ENCODE measurements at places on chromosomes 2 and 18. TPM values are rescaled to one million over a fixed set of nuclear protein-coding genes. Genes with fewer than 3 reads are reported as not detected.

DNA sequence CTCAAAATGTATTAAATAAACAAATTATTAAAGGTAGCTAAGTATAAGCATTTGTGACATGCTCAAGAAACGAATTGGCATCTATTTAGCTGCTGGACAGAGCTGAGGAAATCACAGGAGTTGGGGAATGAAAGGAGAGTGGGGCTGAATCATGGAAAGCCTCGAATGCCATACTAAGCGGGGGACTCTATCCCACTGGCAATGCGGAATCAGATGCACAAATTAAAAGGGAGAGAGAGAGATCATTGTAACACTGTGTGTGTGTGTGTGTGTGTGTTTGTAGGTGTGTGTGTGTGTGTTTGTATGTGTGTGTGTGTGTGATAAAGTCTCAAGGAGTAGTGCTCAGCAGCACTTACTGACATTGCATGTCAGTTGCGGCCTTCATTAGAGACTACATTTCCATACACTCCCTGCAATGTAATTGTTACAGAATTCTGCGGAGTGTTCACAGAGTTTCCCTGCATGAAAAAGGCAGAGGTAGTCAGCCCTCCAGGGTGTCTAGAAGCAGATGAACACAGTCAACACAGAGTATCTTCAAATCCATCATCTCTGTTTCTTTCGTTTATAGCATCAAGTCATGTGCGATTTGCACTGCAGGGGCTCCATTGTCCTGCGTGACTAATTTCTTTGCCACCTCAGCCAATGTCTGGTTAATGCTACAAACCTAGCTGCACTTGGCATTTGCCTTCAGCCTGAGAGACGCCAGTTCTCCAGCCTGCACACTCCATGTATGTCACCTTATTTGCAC, 111.7 kb upstream of the CYRIA start:
- H3K27me3 ChIP-seq = no peaks in the 10 kb centered on the region
- no peaks in the 10 kb centered on the region for H3K36me3 ChIP-seq
- DNase-seq = no peak
- no peaks in the 10 kb centered on the region for H3K4me1 ChIP-seq
- H3K27ac ChIP-seq = no peak overlapping the region

GRCh38 chr2:230666885-230667712, 45.5 kb upstream of the CAB39 start:
- H3K27ac ChIP-seq = no peak overlapping the region
- no peaks in the 10 kb centered on the region for H3K4me1 ChIP-seq
- no peaks in the 10 kb centered on the region for H3K27me3 ChIP-seq
- peak; percentile 51 for DNase-seq
- no peaks in the 10 kb centered on the region for H3K36me3 ChIP-seq

GRCh38 chr18:46110406-46110805, 6.2 kb downstream of the HAUS1 start:
- no peak overlapping the region for H3K27ac ChIP-seq
- H3K4me1 ChIP-seq = no peaks in the 10 kb centered on the region
- H3K36me3 ChIP-seq = peaks cover 52% of the 10 kb centered on the region
- no peak overlapping the region for H3K4me3 ChIP-seq

Gene GBX2
- total RNA-seq = not detected

DNA sequence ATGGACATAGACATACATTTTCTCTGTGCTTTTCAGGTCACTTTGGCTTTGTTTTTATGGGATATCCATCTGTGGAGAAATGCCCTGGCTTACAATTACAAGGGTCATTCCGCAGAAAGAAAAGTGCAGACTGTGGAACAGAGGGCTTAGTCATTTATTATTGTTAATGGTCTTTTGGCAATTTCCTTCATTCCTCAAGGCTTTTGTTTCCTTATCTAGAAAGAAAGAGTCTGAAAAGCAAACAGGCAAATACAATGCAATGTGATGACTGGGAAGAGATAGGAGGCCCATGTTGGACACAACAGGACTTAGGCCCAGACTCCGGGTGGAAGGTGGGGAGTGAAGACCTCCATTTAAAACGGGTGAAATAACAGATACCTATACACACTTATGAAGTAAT, 129.5 kb upstream of the CAVIN2 start:
- H3K4me1 ChIP-seq = no peaks in the 10 kb centered on the region
- no peaks in the 10 kb centered on the region for H3K27me3 ChIP-seq
- H3K4me3 ChIP-seq = no peak overlapping the region
- DNase-seq = no peak
- no peaks in the 10 kb centered on the region for H3K36me3 ChIP-seq

Gene SKOR2
- not detected for total RNA-seq

DNA sequence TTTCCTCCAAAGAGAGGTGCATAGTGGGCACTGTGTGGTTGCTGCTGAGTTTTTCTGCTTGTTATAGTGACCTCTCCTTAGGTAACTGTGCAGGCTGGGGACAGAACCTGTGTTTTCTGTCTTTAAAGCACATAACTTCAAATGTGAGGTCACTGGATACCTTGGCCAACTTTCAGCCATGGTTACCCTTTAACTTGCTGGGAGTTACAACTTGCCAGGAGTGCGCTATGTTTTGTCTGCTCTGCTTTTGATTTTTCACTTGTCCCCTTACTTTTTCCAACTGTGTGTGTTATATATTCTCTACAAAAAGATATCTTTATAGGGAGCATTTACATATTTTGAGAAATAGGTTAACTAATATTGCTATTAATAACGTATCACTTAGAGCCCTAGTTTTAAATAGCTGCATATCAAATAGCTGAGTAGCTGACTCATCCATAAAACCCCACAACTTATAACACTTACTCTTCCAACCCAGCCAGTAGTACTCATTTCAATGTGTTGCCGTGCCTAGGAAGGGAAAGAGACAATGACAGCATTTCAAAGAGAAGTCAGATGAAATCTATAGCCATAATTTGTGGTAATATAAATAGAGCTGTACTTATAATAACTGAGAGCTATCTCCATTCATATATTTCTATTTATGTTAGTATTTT, 51.6 kb downstream of the DPP4 start:
- peak overlapping the region; percentile 51 for H3K27ac ChIP-seq
- no peaks in the 10 kb centered on the region for H3K27me3 ChIP-seq
- no peaks in the 10 kb centered on the region for H3K36me3 ChIP-seq
- H3K4me1 ChIP-seq = peaks cover 7% of the 10 kb centered on the region
- no peak overlapping the region for H3K4me3 ChIP-seq
- no peak for DNase-seq

DNA sequence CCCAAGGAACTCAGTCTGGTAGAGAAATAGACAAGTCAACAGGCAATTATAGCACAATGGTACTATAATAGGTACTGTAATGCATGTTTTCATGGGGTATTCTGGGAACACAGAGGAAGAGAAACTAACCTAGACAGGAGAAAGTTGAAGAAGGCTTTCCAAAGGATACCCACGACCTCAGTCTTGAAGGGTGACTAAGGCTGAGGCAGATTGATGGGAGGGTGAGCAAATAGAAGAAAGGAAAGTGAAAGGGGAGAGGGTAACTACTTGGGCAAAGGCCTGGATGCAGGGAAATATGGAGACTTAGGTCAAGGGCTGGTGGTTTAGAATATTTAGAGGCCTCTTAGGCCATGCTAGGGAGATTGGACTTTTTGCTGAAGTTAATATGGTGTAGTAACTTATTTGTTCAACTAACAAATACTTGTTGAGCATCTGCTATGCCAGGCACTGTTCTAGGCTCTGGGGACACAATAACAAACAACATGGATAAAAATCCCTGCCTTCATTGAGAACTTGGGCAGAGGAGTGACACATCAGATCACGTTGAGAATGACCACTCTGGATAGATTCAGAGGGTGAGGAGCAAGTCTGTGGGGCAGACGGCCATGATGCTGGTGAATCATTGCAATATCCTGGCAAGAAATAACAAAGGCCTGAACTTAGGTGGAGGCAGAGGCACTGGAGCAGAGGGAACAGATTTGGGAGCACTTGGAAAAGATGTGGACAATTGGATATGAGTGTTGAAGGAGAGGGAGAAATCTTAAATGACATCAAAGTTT, 56.4 kb downstream of the PLB1 start:
- no peak overlapping the region for H3K4me3 ChIP-seq
- no peak overlapping the region for H3K27ac ChIP-seq
- no peaks in the 10 kb centered on the region for H3K4me1 ChIP-seq

DNA sequence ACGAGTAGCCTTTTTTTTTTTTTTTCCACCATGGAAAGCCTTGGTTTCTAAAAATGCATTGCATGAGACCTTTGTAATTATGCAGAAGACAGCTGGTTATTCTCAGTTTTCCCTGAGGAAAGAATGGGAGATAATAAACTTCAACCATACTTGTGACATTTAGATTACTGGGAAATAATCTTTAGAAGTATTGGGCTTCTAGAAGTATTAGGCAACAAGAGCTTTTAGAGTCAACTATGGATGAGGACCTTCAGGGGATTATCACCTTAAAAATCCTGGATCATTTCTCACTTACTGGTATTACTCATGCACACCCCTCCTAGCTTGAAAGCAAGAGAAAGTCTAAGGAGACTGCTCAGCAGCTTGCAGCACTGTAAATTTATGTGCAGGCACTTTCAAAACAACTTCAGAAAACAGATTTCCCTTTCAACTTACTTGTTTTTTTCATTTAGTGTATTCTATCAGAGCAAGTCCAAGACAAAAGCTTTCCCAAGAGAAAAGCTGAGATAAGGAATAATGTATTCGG, 175.9 kb downstream of the NRXN1 start:
- no peak for DNase-seq
- H3K27ac ChIP-seq = no peak overlapping the region
- no peaks in the 10 kb centered on the region for H3K27me3 ChIP-seq
- H3K4me3 ChIP-seq = no peak overlapping the region
- no peaks in the 10 kb centered on the region for H3K4me1 ChIP-seq

DNA sequence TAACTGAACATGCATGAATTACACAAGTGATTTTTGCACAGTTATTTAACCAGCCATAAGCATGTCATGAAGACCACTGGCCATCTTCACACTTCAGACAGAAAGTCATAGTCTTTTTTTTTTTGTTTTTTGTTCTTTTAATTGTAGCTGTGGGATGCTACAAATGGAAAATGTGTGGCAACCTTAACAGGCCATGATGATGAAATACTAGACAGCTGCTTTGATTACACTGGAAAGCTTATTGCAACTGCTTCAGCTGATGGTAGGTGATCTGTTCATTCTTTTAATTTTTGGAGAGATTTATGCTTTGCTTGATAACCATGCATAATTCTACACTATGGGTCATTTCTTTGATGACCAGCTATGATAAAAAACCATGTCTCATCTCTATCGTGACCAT, 35.6 kb downstream of the DAW1 start:
- DNase-seq = no peak
- no peaks in the 10 kb centered on the region for H3K4me1 ChIP-seq
- no peaks in the 10 kb centered on the region for H3K36me3 ChIP-seq
- H3K27me3 ChIP-seq = no peaks in the 10 kb centered on the region
- no peak overlapping the region for H3K27ac ChIP-seq

Gene MARCO
- total RNA-seq = 0.66 TPM

- H3K27ac ChIP-seq = no peak overlapping the region
- H3K27me3 ChIP-seq = no peaks in the 10 kb centered on the region
- H3K4me3 ChIP-seq = no peak overlapping the region
- no peak for DNase-seq
- H3K4me1 ChIP-seq = no peaks in the 10 kb centered on the region
These were observed 229.8 kb upstream of the CDH19 start for GRCh38 chr18:66833646-66834045.

GRCh38 chr18:7237673-7238272, 6.9 kb downstream of the LRRC30 start:
- H3K36me3 ChIP-seq = no peaks in the 10 kb centered on the region
- peaks cover 12% of the 10 kb centered on the region for H3K4me1 ChIP-seq
- no peak overlapping the region for H3K4me3 ChIP-seq
- H3K27me3 ChIP-seq = no peaks in the 10 kb centered on the region
- no peak for DNase-seq

Gene PSD4
- total RNA-seq = 0.79 TPM

Gene ACVR1C
- total RNA-seq = 0.14 TPM

DNA sequence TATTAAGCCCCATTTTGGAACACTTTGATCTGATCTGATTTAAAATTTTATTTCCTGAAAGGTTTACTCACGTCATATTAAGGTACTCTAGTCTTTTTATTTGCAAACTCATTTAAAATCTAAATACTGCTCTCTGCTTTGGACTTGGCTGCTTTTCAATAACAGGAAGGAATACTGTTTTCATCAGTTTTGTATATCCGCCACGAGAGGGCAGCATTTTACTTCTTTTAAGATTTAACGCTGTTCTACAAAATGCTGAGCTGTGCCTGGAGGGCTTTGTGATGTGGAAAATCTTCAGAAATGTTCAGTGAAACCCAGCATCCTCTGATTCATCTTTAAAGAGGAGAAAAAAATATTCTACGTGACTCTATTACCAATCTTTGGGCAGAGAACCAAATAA, 37.5 kb upstream of the SLC38A11 start:
- H3K36me3 ChIP-seq = no peaks in the 10 kb centered on the region
- no peaks in the 10 kb centered on the region for H3K27me3 ChIP-seq
- peak; percentile 60 for DNase-seq
- H3K4me3 ChIP-seq = no peak overlapping the region

- peaks cover 45% of the 10 kb centered on the region for H3K4me1 ChIP-seq
- no peaks in the 10 kb centered on the region for H3K36me3 ChIP-seq
- no peaks in the 10 kb centered on the region for H3K27me3 ChIP-seq
These were observed 105.7 kb downstream of the MGAT5 start for GRCh38 chr2:134359367-134360081.

DNA sequence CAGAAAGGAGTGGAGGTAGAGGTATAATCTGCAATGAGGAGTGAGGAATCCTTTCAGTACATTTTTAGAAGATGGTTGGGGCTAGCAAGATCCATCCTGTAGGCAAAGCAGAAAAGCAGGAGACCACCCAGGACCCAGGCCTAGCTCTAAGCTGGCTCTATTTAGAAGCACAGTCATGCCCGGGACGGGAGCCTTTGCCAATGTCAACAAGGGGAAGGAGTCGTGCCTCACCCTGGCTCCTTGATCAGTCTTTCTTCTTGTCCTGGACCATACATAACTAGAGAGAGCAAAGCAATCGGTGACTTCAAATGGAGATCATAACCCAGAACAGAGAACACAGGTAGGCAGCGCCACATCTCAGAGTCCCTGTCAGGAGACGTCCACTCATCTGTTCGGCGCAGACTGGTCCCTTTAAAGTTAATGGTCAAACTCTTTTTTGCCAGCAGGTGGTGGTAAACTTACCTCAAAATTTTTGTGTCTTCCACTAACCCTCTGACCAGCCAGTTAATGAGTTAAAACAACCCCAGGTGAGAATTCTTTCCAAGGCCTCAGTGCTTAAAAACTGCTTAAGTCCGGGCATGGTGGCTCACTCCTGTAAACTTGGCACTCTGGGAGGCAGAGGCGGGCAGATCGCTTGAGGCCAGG, 8.0 kb downstream of the MC5R start:
- no peaks in the 10 kb centered on the region for H3K4me1 ChIP-seq
- H3K27ac ChIP-seq = no peak overlapping the region
- H3K36me3 ChIP-seq = no peaks in the 10 kb centered on the region
- peaks cover 49% of the 10 kb centered on the region for H3K27me3 ChIP-seq

DNA sequence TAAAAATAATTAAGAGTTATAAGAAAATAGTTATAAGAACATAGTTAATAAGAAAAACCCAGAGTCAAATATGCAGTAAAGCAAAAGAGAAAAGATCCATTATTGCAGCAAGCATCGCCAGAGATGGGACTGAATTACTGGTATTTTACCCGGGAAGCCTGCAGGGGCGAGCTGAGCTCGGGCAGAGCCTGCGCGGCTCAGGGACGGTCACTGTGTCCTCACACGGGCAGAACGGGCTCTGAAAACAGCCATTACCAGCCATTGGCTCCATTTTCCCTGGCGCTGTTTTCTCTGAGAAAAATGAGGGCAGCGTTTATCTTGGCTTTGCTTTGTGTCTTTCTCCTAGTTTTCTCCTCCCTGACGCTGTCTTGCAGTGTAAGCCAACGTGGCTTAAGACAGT, 95.3 kb upstream of the ALKAL2 start:
- H3K27ac ChIP-seq = no peak overlapping the region
- H3K4me3 ChIP-seq = no peak overlapping the region
- H3K27me3 ChIP-seq = peaks cover 6% of the 10 kb centered on the region
- no peaks in the 10 kb centered on the region for H3K4me1 ChIP-seq

Gene ATG9A
- 71.7 TPM for total RNA-seq
